ENCODE measurements at places on chromosomes 1 and 21. TPM values are rescaled to one million over a fixed set of nuclear protein-coding genes. Genes with fewer than 3 reads are reported as not detected.

The CYP4X1 gene
- 13.8 TPM for total RNA-seq

The TMEM81 gene
- 2.0 TPM for total RNA-seq

The RHOU gene
- total RNA-seq, result 36.1 TPM

The GNG5 gene
- 4.2 TPM for total RNA-seq

The OBSCN gene
- total RNA-seq, result 49.2 TPM

The MECR gene
- total RNA-seq, result 12.0 TPM

The GBP7 gene
- total RNA-seq, result not detected

The CD84 gene
- total RNA-seq, result 2.2 TPM

The CCT8 gene
- 198 TPM for total RNA-seq

The FCRL6 gene
- total RNA-seq, result 0.25 TPM

The RUNX3 gene
- under 0.01 TPM for total RNA-seq

Data from temporal lobe (tissue), 4 donors.